ENCODE measurements at places on chromosomes 12 and 14.

DNA sequence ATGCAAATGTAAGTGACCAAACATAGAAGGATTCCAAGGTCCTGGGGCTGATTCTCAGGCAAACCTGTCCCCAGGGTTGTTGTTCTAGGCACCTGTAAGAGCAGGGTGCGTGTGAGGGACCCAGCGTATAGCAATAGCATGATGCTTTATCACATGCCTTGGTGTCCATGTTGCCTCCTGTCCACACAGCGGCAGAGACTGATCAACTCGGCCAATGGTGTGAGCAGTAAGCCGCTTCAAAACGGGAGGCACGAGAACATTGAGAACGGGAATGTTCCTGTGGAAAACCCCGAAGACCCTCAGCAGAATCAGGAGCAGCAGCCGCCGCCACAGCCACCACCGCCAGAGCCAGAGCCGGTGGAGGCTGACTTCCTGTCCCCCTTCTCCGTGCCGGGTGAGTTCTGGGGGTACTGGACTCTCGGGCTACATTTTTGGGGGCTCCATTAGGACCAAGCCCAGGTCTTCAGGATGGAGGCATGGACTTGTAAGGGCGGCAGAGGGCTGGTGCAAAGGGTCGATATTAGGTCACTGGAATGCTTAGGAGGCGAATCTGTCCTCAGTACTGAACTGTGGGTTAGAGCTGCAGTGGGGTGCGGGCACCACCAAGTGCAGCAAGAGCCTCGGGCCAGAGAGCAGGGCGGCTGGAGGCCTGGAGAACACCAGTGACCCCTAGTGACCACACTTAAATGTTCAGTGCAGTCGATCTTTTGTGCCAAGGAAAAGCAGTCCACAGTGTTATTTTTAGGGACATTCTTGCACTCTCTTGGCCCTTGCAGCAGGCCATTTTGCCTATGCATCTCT is 57.2 kb upstream of the RIN3 start:
- DNase-seq = no peak

GRCh38 chr12:69843608-69844007 is 18.6 kb downstream of the MYRFL start:
- no peak for DNase-seq

DNA sequence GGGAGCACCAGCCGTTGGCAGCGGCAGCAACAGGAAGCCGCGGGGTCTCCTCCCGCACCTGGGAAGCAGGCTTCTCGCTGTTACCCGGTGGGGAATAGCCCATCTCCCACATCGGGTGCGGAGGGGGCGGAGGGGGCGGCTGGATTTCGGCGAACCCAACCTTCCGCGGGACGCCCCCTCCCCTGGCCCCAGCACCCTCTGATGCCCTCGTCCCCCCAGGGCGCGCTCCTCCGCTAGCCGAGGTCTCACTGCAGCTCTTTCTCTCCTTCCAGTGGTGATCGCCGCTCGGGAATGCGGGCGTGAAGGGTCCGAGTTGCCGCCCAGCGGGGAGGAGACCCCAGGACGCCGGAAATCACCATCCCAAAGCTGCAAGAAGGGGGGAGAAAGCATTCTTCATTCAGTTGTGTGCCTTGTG is 303 bp downstream of the SAMD4A start:
- no peak for DNase-seq

GRCh38 chr14:101862177-101862576 is 100.7 kb downstream of the PPP2R5C start:
- DNase-seq = no peak

GRCh38 chr14:70793637-70794036 is 15.7 kb downstream of the MAP3K9 start:
- no peak for DNase-seq

- no peak for DNase-seq
These were observed 62.1 kb upstream of the GALNT9 start for GRCh38 chr12:132391326-132392041.

GRCh38 chr14:99066378-99066777 is 205.6 kb downstream of the BCL11B start:
- DNase-seq = no peak

GRCh38 chr14:47022721-47023120 is 371.1 kb upstream of the RPL10L start:
- DNase-seq = no peak

DNA sequence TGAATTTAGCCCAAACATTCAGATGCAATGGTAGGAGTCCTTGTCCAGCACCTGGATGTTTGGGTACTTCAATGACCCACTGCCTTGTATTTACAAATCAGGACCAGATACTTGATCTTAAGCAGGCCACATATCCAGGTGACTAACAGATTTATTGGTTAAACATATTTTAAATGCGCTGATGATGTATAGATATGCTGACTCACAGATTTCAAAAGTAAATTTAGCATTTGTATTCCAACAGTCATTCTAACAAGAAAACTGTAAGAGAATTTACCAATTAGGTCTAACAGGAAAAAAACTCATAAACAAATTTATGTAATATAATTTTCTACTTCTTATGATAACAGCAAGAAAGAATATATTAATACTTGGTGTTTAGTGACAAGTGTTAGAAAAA is 29.4 kb upstream of the MYF6 start:
- no peak for DNase-seq

- no peak for DNase-seq
These were observed 231.4 kb upstream of the DDHD1 start for GRCh38 chr14:53384536-53384935.

DNA sequence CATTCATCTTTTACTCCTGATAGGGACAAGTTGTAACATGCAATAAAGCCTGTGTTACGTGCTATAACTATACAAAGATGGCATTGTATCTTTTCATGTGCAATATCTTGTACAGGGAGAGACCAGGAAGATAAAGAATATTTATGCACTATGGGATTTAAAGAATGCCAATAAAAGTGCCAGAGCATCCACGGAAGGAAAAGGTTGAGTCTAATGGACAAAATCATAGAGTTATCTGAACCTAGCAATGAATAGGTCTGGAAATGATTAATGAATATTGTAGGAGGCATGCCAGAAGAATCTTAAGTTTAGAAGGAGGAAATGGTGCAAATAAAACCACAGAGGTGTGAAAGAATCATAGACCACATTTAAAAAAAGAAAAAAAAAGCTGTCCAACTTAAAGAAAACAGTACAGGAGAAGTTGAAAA is 263.9 kb downstream of the KCNC2 start:
- DNase-seq = peak; percentile 46

GRCh38 chr14:68934066-68934465 is 45.0 kb downstream of the ACTN1 start:
- DNase-seq = no peak

GRCh38 chr14:47763188-47763854 is 87.9 kb upstream of the MDGA2 start:
- no peak for DNase-seq

DNA sequence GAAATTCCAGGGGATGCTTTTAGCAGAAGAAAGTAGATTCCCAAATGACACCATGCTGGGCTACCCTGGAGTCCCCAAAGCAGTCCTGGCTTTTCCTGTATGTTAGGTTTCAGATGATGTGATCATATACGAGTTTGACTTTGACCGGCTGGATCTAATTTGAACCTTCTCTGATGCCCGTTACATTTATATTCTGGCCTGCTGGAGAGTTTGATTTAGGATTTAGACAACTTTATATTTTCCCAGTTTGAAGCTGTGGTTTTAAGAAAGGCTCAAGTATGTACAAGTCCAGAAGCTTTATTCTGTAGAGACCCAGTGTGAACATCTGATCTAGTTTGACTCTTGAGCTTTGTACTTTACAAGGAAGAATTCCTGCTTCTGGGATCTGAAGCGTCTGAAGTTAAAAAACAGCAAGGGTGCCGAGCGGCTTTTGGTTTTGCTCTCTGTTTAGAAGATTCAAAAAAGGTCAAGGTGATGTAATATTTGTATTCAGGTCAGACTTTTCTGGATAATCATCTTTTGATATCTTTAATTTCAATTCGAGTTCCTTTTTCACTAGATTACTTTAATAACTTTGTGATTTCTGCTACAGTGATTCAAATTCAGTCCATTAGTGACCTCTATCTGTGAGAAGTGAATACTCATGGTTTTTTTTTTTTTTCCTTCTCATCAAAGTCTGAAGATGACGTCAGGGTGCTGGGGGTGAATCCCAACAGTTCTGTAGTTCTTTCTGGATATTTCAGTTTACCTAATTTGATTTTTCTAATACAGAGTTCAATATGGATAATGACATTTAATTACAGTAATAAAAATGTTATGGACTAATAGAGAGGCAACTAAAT is 6.3 kb downstream of the FLRT2 start:
- no peak for DNase-seq

- DNase-seq = no peak
These were observed 49.5 kb upstream of the PIWIL1 start for GRCh38 chr12:130288206-130288605.

DNA sequence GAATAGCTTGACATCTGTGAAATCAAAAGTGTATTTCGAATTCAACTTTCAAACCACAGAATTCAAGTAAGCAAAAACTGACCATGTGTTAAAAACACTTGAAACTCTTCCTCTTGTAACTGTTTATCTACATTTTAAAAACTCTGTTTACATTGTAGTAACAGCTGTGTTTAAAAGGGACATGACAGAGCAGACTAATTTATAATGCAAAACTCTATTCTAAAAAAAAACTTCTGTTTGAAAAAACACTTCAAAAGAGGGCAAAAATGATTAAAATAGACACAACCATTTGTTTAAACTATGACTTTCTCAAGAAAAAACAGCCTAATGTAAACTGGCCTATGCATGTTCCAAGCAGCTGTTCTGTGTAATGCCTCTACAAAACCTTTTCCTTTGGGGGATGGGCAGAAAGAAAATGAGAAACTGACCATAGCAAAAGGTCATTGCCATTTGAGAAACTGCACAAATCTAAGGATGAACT is 149.1 kb upstream of the HMGA2 start:
- DNase-seq = no peak

- no peak for DNase-seq
These were observed 94.1 kb downstream of the PHETA1 start for GRCh38 chr12:111274777-111275176.

GRCh38 chr12:43758247-43758727 is 303 bp downstream of the PUS7L start:
- no peak for DNase-seq

GRCh38 chr12:115481141-115481540 is 796.4 kb downstream of the MED13L start:
- DNase-seq = no peak

GRCh38 chr14:69072584-69072983 is 80.3 kb downstream of the DCAF5 start:
- no peak for DNase-seq

- DNase-seq = no peak
These were observed 6.7 kb downstream of the BBS10 start for GRCh38 chr12:76341436-76342030.

DNA sequence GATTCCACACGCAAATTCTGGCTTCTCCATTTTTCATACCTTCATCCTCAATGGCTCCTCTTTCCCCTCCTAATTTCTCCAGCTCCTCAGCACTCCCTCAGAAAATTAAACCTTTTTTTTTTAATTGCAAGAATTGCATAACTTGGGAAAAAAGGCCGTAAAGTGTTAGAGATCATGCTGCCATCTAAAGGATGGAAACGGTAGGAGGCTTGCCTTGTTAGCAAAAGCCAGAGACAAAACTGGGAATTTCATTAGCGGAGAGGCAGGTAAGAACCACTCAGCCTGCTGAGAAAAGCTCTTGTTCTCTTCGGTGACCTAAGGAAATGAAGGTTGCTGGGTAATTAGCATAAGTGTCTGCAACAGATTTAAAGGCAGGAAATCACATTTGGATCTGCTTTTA is 204.3 kb downstream of the AEBP2 start:
- no peak for DNase-seq

All from CD4-positive, alpha-beta memory T cell (primary cell).